ENCODE measurements at places on chromosomes 16 and 17.
A peak's percentile ranks its signal among the peaks of the same experiment; 100 is the strongest.

GRCh38 chr16:54712866-54713265 is 217.8 kb upstream of the IRX5 start:
- ATAC-seq: no peak

- ATAC-seq: no peak
These were observed 9.7 kb downstream of the ERN1 start for GRCh38 chr17:64120159-64120810.

- ATAC-seq: no peak
These were observed 12.0 kb downstream of the PGS1 start for GRCh38 chr17:78390241-78391050.

DNA sequence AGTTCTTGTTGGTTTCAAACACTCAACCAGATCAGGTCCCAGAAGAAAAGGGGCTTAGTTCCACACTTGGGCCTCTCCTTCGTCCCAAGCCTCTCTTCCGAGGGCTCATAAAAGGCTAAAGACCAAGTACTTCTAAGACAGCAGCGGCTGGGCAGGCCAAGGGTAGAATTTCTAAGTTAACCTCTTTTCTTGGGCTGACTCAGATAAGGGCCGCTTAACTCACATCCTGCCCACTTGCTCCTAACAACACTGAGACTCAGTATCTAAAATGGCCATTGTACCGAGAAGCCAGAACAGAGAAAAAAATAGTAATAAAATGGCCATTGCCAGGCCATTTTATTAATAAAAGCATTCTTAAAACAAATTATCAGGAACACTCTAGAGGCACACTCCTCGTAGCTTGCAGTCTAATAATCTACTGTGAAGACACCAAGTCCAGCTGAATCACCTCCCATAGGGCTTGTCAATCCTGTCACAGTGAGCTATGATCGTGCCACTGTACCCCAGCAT is 42.1 kb downstream of the RANBP10 start:
- no peak for ATAC-seq

DNA sequence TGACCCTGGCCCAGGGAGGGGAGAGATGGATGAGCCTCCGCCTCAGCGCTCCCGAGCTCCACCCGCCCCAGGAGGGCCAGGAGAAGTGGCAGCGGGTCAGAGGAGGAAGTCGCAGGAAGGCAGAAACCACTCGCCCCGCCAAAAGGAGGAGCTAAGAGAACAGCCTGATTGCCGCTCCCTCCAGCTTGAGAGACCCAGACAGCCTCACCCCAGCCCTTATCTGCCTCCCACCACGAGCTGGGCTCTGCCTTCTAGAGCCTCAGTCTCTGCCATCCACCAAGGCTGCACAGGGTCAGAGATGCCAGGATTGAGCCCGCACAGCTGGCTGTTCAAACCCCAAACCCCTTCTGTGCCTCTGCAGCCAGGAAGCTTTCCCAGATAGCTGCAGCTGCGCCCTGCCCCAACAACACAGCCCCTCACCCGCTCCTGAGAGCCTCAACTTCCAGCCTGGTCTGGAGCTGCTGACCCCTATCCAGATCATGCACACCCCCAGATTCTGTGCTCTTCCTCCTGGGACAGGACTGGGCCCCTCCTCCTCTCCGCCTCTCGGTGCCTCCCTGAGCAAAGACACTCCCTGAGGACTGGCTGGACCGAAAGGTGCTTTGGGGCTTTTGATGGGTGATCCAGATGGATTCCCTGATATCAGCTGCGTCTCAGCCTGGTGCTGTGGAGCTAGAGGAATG is 1.0 kb upstream of the ATP2A3 start:
- ATAC-seq: peak; percentile 56

- no peak for ATAC-seq
These were observed 4.2 kb downstream of the EIF1 start for GRCh38 chr17:41692722-41693521.

- ATAC-seq: no peak
These were observed 7.3 kb upstream of the DDX52 start for GRCh38 chr17:37650419-37651003.

DNA sequence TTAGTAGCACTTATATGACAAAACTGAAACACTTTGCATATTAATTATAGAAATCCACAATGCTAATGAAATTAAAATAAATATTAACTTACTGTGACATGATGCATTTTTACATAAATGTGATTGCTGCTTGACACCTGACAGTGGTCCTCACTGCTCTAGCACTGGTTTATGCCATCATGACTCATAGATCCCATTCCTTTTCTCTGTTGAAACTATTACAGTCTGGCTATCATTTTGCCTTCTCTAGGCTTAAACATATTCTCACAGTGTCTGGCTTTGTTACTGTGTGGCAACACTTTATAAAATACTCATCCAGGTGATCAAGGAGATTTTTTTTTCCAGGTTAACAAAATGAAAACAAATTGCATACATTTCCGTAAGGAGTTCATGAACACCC is 108.0 kb downstream of the MRTFB start:
- ATAC-seq: no peak

DNA sequence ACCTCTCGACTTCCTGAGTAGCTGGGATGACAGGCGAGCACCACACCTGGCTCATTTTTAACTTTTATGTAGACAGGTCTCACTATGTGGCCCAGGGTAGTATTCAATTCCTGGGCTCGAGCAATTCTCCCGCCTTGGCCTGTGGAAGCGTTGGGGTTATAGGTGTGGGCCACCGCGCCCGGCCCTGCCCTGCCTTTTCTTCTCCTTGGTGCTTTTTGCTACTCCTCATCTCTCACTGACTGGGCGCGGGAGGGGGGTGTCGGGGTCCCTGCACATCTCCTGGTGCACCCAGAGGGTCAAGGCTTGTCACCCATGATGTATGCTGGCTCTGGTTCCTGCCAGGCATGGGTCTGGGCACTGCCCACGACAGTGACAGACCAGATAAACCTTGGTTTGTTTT is 2.9 kb downstream of the MCRIP2 start:
- ATAC-seq: no peak

DNA sequence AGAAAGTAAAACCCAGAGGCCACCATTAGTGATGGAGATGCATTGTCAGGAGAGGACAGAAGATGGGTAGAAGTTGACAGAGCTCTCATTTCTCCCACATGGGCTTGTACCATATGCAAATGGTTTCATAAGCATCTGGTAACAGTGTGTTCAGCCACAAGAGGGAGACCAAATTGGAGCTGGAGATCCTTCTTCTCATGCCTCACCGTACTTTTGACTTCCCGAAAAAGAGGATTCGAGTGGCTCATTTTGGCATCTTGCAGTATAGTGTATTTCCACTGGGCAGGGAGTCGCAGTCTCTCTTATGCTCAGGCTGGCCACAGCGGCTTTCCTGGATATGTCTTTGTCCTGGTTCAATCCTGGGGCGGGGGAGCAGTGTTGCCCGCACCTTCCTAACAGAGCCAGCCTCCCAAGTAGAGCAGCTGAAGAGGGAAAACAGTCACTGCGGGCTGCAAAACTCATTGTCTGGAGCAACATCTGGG is 23.8 kb downstream of the TBC1D3B start:
- no peak for ATAC-seq

GRCh38 chr16:88341551-88342290 is 41.0 kb upstream of the ZNF469 start:
- ATAC-seq: no peak

DNA sequence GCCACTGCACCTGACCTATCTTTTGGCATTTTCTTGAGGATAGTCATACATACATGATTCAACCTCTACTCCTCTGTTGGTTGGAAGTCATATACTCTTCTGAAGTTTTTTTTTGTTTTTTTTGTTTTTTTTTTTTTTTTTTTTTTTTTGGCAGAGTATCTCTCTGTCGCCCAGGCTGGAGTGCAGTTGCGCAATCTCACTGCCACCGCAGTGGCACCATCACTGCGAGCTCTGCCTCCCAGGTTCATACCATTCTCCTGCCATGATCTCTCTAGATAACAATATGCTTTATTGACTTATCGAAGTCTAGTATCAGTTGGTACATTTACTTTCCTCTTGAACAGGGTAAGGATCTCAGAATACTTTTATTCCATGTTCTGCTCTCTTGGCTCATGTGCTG is 224.2 kb upstream of the WSCD1 start:
- no peak for ATAC-seq

DNA sequence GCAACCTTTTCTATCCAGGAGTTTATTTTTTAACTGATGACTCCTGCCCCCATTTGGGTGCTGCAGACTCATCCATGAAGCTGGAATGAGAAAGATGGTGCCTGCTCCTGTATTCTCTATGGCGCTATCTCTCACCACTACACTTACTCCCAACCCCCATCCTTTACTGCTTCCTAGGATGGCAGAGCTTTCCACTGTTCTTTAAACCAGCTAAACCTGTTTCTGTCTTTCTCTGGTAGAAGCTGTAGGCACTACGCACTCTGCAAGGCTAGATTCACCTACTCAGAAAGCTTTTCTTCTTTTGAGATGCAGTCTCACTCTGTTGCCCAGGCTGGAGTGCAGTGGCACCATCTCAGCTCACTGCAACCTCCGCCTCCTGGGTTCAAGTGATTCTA is 47.0 kb downstream of the ADAMTS18 start:
- ATAC-seq: no peak

DNA sequence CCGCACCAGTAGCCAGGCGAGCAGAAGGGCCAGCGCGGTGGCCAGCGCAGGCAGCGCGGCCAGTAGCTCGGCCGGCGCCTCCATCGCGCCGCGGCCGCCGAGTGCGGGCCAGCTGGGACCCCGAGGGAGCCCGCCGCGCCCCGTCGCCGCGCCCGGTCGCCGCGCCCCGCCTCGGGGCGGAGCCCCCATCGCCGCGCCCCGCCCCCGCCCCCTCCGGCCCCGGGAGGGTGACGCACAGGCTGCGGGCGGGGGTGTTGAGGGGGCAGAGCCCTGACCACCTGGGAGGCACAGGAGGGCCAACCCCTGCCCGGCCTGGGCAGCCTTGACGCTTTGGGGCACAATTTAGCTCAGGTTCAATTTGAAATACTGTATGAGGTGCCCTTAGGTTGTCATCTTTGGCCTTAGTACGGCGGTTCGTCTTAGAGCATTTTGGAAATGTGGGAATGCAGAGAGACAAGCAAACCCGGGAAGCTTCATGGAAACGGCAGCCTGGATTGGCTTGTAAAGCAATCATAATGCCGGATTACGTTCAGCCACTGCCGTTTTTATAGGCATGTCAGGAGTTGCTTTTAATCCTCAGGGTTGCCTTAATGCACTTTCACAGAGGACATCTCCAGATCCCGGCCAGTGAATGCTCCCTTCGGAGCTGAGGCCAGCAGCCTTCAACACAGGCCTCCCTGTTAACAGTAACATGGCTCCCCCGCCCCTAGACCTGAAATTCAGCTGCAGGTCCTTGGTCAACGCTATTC is at the start of gene MXRA7:
MXRA7 (minus strand) TSS at position 103 of the 749 bp plus-strand sequence; CDS start at position 84, 19 bp downstream.
- ATAC-seq: peak; percentile 61

DNA sequence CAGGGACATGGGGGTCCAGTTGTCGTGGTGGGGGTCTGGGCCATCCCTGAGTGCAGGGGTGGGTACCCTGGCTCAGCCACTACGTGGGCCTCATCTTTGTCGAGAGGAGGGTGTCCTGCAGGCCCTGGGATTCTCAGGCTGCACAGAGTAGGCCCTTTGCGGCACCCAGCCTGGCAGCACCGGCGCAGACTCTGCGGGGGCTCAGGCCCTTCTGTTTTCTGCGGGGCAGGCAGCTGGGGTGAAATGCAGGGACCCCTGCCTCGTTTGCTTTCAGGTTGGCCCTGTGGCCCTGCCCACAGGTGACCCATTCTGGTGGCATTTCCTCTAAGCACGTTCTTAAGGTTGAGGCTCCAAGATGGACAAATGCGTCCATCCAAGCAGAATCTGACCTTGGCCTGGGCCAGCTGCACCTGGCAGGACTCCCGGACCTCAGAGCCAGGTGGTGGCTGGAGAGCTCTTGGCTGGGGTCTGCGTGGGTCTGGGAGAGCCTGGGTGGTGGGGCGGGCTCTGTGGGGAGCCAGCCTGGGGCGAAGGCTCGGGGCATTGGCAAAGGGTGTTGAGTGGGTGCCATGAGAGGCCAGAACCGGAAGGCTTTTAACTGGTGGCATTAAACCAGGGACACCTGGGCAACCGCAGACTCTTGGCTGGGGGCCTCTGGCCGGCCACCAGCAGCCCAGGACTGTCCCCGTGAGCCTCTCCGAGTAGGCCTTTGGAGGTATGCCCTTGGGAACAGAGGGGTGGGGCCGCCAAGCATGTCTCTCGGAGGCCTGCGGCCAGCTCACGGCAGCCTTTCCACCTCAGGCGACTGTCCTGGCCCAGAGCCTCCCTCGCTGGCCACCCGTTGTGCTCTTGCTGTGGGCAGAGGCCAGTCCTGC is 16.9 kb downstream of the PRSS27 start:
- no peak for ATAC-seq

GRCh38 chr16:12589676-12590075 is 214.0 kb downstream of the CPPED1 start:
- no peak for ATAC-seq

DNA sequence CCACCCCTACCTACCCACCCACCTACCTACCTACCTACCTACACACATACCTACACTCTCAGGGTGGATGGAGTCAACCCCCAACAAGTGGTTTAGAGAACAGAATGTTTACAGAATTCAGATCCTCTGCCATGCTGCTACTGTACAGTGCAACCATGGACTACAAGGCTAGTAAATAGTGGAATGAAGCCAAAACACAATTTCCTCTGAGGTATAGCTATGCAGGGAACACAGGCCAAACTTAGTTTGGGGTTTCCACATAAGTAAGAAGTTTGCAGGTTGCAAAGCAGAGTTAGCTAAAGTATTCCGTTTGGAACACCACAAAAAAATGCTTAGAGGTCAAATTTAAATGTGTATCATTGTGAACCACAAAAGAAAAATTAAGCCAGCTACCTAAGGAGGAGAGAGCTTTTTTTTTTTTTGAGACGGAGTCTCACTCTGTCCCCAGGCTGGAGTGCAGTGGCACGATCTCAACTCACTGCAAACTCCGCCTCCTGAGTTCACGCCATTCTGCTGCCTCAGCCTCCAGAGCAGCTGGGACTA is 2.7 kb upstream of the AP1G1 start:
- ATAC-seq: no peak

- ATAC-seq: no peak
These were observed 9.5 kb upstream of the AMZ2 start for GRCh38 chr17:68238164-68238870.

DNA sequence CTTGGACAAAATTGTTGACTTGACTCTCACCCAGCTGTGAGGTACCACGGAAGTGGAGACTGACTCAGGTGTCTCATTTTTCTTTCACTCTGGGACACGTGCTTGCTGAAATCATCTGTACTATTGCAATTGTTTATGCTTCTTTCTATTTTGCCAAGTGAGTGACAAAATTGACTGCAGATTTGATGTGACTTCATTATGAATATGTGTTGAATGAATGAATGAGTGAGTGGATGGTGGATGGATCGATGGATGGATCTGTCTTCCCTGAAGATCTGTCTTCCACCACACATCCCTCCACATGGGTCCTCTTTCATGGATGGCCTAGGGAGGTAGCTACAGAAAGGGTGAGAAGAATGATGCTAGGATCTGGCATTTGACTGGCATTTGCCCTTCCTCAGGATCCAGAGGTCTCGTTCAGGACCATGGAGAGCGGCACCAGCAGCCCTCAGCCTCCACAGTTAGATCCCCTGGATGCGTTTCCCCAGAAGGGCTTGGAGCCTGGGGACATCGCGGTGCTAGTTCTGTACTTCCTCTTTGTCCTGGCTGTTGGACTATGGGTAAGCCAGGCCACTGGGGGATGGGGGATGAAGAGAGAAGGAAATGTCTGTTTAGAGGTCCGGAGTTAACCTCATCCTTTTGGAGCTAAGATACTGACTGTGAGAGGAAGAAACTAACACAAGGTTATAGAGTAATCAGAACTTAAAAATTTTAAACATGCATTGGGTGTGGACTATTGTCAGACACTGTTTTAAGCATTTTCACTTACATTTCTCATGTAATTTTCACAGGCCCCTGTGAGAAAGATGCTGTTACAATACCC is 12.7 kb downstream of the SLC5A11 start:
- peak; percentile 47 for ATAC-seq

All from esophagus mucosa (tissue), 1 donor.